Stimulated activated naive B cell treated with anti-CD40 and anti-IgM and Interleukin-4, amounts not matched to agents 10 μg/mL and 1 μg/mL and 100 μg/mL, for 72 hours (primary cell): ENCODE measurements at places on chromosomes 5 and 9.

DNA sequence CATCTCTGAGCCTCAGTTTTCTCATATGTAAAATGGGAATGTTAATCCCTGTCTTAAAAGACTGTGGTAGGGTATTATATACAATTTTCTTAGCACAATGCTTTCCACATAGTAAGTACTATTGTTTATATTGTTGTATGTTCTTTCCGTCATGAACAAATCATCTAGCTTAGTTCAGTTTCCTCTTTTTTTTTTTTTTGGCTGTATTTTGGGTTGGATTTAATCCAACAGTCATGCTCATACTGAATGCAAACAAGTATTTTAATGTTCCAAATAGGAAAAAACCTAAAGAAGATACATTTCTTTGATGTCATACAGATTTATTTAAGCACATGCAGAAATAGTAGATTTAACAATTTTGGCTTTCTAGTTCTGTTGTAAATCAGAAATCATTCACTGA, 95.1 kb downstream of the RNF180 start:
- no peak for DNase-seq

- no peak for DNase-seq
Measured at GRCh38 chr9:131418143-131419025, 24.5 kb downstream of the PRRC2B start.

DNA sequence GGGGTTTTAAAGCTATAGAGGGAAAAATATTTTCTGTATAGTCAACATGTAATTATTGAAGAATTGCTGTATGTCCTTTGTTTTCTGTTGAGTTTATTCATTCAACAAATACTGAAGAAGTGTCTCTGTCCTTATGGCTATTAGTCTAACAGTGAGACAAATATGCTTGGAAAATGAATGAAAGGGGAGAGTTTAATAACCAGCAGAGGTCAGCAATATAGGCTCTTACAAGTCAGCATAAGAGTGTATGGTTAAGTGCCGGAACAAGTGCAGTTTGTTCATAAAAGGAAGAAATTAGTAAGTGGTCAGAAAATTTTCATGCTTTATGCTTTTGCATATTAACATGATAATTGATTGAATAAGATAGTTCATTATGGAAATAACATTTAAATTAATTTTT, 3.6 kb downstream of the SCAMP1 start:
- no peak for DNase-seq

DNA sequence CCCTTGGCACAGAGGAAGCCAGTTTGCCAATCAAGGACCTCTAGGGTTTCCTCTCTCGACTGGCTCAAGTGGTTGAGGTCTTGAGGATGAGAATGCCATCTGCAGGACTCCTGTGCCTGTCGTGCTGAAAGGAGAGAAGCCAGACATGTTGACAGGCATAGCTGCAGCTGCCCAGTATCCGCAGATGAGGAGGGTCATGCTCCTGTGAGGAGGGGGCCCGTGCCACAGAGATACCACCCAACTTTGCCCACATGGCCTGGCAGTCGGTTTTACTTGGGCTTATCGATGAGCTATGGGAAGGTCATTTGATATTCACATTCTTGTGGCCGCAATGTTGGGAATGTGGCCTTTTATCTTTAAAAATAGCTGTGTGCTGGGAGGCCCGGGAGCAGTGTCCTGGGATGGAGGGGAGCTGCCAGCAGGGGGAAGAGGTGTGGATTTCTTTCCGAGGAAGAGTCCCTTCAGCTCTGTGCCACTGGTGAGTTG, 17.4 kb downstream of the FRMPD1 start:
- DNase-seq = no peak

DNA sequence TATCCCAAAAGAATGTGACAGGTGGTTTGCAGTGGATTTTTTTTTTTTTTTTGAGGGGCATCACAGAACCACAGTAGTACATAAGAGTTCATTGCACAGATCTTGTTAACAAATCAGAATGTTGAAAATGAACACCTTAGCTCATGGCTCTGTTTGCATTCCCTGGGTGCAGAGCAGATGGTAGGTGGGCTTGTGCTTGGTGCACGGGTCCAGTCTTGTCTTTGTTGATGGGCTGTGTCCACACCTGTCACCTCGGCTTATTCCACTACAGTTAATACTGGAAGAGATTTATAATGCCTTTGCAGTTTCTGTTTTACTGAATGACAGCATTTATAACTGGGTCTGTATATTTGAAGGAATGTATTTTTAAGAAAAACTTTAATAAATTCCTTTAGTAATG, 146.6 kb downstream of the KDM4C start:
- no peak for DNase-seq

- DNase-seq = no peak
Measured at GRCh38 chr5:96844481-96844990, 31.8 kb upstream of the ERAP2 start.
